ENCODE measurements at places on chromosomes 1 and 21. TPM values are rescaled to one million over a fixed set of nuclear protein-coding genes. Genes with fewer than 3 reads are reported as not detected.

- H3K27ac ChIP-seq: no peak overlapping the region
- no peaks in the 10 kb centered on the region for H3K27me3 ChIP-seq
- H3K4me3 ChIP-seq: no peak overlapping the region
- DNase-seq: no peak
- no peaks in the 10 kb centered on the region for H3K36me3 ChIP-seq
These were observed 181.8 kb upstream of the ADGRL4 start for GRCh38 chr1:79188337-79188736.

Gene KCNJ9
- total RNA-seq: 0.95 TPM

- H3K27ac ChIP-seq: no peak overlapping the region
- no peaks in the 10 kb centered on the region for H3K27me3 ChIP-seq
- H3K4me1 ChIP-seq: peaks cover 19% of the 10 kb centered on the region
- H3K36me3 ChIP-seq: peaks cover 30% of the 10 kb centered on the region
- DNase-seq: no peak
- no peak overlapping the region for H3K4me3 ChIP-seq
These were observed 8.1 kb upstream of the PMF1 start for GRCh38 chr1:156204686-156205085.

Gene OR2M3
- total RNA-seq: not detected

DNA sequence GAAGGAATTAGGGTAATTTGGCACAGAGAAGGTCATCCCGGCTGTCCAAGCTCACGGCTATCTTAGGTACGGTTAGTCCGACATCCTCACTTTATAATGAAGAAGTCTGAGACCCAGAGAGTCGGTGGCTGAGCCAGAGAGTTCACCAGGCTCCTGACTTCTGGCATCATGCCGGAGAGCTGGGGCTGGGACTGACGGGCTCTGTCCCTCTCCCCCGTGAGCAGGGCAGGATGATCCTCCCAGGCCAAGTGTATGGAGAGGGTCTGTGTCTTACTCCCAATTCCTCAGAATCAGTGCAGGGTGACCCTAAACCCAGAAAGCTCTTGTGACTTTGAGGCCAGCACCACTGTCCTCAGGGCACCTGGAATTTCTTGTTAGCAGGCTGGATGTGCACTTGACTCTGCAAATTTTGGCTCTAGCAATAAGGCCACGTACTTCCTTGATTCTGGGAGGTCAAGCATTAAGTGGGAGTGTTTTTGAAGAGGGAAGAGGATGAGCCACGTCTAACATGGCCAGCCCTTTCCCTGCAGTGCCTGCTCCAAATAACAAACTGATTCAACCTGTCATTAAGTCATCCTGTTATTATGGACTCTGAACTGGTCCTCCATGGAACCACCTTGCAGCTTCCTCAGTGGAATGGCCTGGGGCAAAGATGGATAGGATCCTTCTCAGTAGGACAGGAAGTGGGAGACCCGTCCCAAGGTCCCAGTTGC lies 20.8 kb upstream of the BTG2 start:
- H3K4me1 ChIP-seq: peaks cover 19% of the 10 kb centered on the region
- no peak for DNase-seq
- H3K27ac ChIP-seq: no peak overlapping the region
- no peak overlapping the region for H3K4me3 ChIP-seq
- no peaks in the 10 kb centered on the region for H3K36me3 ChIP-seq
- H3K27me3 ChIP-seq: no peaks in the 10 kb centered on the region

GRCh38 chr21:46118316-46119143 lies 20.6 kb downstream of the COL6A2 start:
- peak overlapping the region; percentile 44 for H3K27ac ChIP-seq
- peaks cover 100% of the 10 kb centered on the region for H3K36me3 ChIP-seq
- H3K27me3 ChIP-seq: no peaks in the 10 kb centered on the region
- H3K4me1 ChIP-seq: no peaks in the 10 kb centered on the region
- no peak for DNase-seq
- H3K4me3 ChIP-seq: no peak overlapping the region

Gene GGPS1
- 13.5 TPM for total RNA-seq

DNA sequence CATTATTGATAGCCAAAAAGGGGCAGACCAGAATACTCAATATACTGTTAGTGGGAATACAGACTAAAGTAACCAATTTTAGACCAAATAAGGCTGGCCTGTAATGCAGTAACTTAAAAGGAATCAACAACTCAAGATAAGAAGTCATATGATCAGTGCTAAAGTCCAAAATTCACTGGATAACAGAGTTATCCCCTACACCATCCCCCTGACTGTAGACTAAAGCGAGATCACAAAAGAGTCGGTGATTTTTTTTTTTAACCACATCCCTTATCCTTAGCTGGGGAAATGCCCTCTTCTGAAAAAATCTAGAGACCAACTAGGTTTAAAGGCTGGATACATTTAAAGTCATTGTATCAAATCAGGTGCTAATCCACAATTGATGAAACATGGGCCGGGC lies 7.7 kb downstream of the UBR4 start:
- H3K27me3 ChIP-seq: no peaks in the 10 kb centered on the region
- H3K4me1 ChIP-seq: peaks cover 68% of the 10 kb centered on the region
- H3K4me3 ChIP-seq: no peak overlapping the region
- no peak for DNase-seq
- peaks cover 26% of the 10 kb centered on the region for H3K36me3 ChIP-seq

DNA sequence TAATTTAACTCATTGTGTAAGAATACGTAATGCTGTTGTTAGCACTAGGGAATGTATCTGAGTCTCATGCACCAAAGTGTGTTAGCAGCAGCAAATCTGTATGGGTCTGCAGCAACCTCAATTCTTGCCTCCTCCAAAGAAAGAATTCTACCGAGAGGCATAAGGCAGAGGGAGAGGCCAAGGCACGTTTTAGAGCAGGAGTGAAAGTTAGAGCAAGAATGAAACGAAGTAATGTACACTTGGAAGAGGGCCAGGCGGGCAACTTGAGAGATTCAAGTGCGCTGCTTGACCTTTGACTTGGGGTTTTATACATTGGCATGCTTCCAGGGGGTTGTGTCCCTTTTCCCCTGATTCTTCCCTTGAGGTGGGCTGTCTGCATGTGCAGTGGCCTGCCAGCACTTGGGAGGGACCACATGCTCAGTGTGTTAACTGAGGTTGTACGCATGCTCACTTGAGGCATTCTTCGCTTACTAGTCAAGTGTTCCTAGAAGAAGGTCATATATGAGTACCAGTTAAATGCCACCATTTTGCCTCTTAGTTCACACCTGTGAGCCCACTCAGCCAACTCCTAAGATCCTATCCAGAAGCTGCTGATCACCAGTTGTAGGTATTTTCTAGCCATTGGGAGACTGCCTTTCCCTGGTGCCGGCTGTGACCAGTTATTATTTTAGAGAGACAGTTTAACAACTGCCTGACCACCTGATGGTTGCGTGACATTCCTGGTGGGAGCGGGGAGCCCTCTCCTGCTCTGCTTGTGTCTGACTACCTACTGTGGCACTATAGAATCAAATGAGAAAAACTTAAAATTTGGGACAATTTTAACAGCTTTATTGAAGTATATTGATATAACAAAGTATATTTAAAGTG lies 2.7 kb upstream of the CNN3 start:
- H3K36me3 ChIP-seq: no peaks in the 10 kb centered on the region
- peak overlapping the region; percentile 65 for H3K27ac ChIP-seq
- DNase-seq: no peak
- no peaks in the 10 kb centered on the region for H3K27me3 ChIP-seq
- H3K4me1 ChIP-seq: peaks cover 11% of the 10 kb centered on the region

Gene MAPKAPK2
- 89.2 TPM for total RNA-seq
